ENCODE measurements at places on chromosomes 16 and 17.

GRCh38 chr16:12500771-12501170 is 302.9 kb downstream of the CPPED1 start:
- no peak for DNase-seq

GRCh38 chr17:31448467-31449077 is 57.1 kb downstream of the RAB11FIP4 start:
- DNase-seq, result peak; percentile 55

DNA sequence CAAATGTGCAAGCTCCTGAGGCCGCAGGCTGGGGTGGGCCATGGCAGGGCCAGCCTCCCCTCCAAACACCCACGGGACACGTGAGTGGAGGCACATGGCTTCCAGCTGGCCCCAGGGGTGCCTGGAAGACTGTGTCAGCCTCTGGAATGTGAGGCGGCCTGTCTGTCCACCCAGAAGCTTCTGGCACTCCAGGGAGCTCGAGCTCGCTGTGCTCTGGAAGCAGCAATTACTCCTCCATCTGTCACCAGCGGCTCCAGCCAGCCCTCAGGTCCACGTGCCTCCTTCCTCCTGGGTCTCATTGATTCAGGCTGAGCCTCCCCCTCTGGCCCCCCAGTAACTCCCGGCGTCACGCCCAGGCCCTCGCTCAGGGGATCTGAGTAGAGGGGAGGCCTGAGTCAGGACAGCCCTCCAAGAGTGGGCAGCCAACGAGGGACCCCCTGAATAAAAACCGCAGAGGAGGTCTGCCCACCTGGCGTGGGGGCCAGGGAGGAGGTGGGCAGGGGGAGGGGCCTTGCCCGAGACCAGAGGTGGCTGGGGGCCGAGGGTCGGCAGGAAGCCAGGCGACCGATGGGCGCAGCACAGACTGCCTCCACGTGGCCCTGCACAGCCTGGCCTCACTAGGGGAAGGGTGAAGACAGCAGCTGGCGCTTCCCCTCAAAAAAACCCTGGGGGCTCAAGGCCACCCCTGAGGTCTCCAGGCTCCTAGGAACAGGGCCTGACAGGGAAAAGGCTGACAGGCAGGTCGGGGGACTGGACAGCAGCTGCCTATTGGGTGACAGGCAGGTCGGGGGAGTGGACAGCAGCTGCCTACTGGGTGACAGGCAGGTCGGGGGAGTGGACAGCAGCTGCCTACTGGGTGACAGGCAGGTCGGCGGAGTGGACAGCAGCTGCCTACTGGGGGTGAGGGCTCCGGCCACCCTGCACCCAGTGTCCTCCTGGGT is 11.9 kb downstream of the PIEZO1 start:
- DNase-seq, result peak; percentile 95

DNA sequence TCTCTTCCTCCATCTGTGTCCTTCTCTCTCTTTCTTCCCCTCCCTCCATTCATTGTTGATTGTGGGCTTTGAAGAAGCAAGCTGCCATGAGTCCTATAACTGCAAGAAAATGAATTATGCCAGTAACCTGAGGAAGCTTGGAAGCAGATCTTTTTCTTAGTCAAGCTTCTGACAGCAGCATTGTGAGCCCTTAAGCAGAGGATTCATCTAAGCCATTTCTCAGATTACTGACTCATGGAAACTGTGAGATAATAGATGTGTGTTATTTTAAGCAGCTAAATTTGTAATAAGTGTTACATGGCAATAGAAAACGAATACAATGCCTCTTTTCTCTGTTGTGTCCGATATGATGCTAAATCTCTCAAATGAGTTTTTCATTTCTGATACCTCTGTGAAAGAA is 1109.7 kb downstream of the CDH11 start:
- peak; percentile 8 for DNase-seq
